Right lung (tissue), 10 donors: ENCODE measurements at places on chromosomes 5 and 9. TPM values are rescaled to one million over a fixed set of nuclear protein-coding genes. Genes with fewer than 3 reads are reported as not detected.

GRCh38 chr5:147727200-147727599 lies 55.3 kb downstream of the JAKMIP2 start:
- DNase-seq = no peak

- DNase-seq = no peak
Observed at GRCh38 chr5:73137563-73138530, 17.5 kb downstream of the TMEM171 start.

DNA sequence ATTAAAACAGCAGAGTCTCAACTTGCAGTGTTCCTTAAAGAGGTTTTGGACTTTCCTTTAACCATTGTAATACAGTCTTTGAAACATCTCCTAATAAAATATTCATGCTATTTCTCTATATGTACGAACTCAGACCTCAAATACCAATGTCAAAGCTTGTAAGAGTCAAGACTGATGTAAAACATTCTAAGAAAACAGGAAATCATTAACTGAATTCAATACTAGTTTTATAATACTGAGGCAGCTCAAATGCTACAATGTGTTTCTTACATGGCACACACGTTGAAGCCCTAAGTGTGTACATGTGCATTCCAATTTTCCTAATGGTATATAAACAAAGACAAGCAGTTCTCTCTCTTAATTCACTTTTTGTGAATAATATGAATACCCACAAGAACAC lies 11.6 kb downstream of the PSIP1 start:
- no peak for DNase-seq

The OR4F3 gene
- not detected for polyA plus RNA-seq

- no peak for DNase-seq
Observed at GRCh38 chr9:36040271-36040925, 3.7 kb downstream of the RECK start.

- DNase-seq = no peak
Observed at GRCh38 chr5:5014586-5015235, 125.4 kb upstream of the ADAMTS16 start.

The OTP gene
- not detected for polyA plus RNA-seq

DNA sequence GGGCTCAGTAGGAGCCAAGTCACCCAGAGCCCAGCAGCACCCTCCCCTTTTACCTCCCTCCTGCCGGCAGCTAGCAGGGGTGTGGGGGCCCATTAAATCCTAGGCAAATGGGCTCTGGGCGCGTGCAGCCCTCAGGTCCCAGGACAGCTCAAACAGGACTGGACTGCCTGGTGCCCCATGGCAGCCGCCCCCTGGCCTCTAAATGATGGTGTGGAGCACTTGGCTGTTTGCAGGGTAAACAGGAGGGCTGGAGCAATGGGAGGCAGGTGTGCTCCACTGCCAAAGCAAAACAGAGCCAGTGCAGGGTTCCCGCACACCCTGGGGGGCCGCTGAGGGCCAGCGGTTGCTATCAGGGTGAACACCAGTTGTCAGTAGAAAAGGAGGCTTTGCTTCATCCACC lies 55.9 kb upstream of the C5orf58 start:
- DNase-seq = no peak

DNA sequence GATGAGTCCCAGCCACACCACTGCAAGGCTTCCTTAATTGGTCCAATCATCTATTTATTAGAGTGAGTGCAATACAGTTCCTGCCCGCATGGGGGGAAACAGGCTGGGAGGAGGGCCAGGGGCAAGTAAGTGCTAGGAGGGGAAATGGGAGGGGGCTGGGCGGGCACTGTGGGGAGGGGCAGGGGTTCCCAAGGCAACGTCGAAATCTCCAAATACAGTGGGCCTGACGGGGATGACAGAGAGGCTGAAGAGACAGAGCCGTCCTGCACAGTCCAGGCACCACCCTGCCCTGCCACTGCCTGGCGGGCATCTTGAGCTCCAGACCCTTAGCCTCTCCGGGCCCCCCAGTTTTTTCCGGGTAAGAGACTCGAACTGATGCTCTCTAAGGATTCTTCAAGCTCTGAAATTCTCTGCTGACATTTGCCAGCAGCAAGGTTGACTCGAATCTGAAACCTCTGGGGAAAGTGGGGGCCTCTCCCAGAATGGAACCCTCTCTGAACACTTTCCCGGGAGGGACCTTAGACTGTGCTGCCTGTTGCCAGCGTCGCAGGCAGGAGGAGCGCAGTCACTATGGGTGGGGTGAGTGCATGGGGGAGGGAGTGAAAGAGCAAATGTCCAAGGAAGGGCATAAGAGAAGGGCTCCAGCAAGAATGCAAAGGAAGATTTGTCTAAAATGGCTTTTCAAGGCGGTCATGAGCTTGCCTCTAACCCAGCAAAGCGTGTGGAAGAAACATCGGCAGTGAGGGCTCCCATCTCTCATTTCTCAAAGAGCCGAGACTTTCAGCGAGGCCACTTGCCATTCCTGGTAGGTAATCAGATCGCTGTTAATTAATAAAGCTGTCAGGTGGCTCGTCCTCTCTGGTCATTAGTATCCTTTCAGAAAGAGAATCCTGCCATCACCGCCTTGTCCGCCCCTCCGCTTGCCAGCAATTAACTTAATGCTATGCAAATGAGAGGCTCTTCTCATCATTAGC lies 99.0 kb downstream of the GTF3C4 start:
- peak; percentile 70 for DNase-seq

- DNase-seq = no peak
Observed at GRCh38 chr5:1975898-1976765, 93.4 kb upstream of the IRX4 start.

DNA sequence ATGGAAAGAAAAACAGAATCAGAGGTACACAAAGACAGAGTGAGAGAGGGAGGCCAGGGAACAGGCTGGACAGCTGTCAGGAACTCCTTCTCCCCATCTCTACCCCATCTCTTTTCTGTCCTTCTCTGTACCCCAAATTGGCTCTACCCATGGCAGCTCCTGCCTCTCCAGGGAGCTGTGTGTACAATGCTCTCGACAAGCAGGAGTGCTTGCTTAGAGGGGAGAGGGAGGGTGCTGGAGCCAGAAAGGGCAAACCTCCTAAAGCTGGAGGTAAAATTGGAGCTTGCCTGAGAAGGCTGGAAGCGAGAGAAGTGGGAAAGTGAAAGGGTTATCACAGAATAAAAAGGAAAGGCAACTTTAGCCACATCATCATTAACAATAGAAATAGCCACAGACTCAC lies 6.4 kb downstream of the TPM2 start:
- no peak for DNase-seq

- no peak for DNase-seq
Observed at GRCh38 chr5:176379881-176380280, 8.5 kb downstream of the NOP16 start.

- DNase-seq = no peak
Observed at GRCh38 chr5:62044989-62045388, 261.0 kb upstream of the KIF2A start.

- no peak for DNase-seq
Observed at GRCh38 chr5:14305045-14305444, 161.9 kb downstream of the TRIO start.

GRCh38 chr9:93226819-93227218 lies 42.9 kb downstream of the WNK2 start:
- DNase-seq = no peak

DNA sequence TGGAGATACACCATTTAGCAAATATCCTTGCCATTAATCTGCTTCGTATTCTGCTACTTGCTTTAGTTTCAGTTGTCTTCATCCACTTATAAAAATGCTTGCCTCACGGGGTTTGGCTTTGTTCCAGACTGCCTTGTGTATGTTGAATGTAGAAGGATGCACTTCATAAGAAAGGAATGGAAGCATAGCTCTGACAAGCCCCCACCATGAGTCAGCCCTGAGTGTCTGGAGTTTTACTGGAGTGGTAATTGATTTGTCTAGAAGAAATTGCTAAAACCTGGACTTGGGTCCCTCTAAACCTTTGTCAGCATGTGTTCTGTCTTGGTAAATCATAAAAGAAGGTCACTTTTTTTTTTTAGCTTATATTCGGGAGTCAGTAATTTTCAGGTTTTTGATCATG lies 4.6 kb downstream of the TEX48 start:
- DNase-seq = peak; percentile 82

DNA sequence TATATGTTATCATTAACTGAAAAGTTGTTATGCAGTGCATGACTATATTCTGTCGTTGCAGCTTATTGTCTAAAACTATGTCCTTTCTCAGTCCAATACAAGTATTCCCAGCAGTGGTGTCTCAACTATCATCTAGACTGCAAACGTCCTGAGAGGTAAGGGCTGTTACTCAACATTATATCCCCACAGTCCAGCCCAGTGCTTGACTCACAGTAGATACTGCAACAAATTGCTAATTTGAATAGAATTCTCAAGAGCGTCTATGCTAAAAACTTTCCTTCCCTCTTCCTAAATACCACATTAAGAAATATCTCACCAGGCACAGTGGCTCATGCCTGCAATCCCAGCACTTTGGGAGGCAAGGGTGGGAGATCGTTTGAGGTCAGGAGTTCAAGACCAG lies 37.7 kb upstream of the PCSK5 start:
- DNase-seq = no peak

- DNase-seq = no peak
Observed at GRCh38 chr5:15506146-15506545, 6.2 kb downstream of the FBXL7 start.

- DNase-seq = no peak
Observed at GRCh38 chr9:137180491-137180890, 7.9 kb downstream of the ANAPC2 start.

GRCh38 chr5:140000332-140000731 lies 42.8 kb downstream of the NRG2 start:
- DNase-seq = peak; percentile 38

DNA sequence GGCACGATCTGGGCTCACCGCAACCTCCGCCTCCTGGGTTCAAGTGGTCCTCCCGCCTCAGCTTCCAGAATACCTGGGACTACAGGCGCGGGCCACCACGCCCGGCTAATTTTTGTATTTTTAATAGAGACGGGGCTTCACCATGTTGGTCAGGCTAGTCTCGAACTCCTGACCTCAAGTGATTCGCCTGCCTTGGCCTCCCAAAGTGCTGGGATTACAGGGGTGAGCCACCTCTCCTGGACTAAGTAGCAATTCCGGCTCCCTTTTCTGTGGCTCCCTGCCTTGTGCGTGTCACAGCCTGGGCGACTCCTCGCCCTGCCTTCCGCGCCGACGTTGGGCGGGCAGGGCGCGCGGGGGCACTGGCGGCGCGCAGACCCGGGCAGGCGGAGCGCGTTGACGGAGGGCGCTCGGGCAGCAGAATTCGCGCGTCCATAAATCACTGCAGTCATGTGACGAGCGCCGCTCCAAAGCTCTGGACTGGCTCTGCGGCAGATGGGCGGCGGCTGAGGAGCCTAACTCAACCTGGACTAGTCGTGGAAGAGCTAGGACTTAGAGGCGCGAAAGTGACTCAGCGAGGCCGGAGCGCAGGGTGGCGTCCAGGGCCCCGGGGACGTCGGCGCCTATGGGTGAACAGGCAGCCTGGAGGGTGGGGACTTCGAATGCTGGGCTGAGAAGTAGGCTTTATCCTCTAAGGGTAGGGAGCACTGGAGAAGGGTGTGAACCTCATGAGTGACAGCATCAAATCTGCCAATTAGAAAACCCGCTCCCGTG lies 1.4 kb upstream of the CIZ1 start:
- peak; percentile 39 for DNase-seq

DNA sequence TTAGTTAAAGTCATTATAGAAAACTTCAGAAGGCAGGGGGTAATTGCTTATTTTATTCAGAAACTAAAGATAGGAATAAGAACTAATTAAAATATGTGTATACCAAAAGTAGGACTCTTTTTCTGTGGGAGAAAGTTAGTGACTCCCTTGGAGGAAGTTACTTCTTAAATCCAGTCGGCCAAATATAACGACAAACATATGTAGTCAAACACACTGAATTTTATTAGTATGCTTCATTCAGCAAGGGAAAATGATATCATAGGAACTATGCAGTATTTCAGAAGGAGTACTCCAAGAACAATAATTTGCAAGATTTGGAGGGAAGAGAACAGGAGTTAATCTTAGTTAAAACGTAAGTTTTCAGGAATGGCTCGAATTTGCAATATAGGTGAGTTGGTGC lies 432.6 kb downstream of the CYLC2 start:
- DNase-seq = no peak

DNA sequence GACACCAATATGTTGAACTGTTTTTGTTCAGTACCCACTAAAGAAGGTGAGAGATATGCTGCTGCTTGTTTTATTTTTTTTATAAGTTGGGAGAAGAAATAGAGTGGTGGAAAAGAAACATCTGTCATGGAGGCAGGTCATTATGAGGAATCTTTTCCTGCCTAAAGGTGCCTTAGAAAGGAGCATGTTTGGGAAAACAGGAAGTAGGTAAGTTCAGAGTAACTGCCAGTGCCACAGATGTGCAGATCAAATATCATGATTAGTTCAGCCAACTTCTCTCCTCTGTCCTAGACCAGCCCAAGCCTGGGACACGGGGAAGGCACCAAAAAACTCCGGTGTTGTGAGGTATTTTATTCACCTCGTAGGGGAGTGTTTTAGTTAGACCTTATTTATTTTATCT lies 144.2 kb downstream of the MAN2A1 start:
- DNase-seq = no peak

DNA sequence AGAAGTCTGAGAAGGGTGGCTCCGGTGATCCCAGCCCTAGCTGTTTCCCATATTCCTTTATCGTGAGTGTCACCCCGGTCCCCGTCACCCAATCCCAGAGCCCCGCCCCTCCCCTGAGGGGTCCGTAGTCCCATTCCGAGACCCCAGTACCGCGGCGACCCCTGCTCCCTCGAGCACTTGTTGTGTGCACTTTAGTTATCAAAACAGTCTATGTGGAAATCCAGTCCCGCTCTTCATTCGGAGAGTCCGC lies 223 bp downstream of the LRSAM1 start:
- no peak for DNase-seq

DNA sequence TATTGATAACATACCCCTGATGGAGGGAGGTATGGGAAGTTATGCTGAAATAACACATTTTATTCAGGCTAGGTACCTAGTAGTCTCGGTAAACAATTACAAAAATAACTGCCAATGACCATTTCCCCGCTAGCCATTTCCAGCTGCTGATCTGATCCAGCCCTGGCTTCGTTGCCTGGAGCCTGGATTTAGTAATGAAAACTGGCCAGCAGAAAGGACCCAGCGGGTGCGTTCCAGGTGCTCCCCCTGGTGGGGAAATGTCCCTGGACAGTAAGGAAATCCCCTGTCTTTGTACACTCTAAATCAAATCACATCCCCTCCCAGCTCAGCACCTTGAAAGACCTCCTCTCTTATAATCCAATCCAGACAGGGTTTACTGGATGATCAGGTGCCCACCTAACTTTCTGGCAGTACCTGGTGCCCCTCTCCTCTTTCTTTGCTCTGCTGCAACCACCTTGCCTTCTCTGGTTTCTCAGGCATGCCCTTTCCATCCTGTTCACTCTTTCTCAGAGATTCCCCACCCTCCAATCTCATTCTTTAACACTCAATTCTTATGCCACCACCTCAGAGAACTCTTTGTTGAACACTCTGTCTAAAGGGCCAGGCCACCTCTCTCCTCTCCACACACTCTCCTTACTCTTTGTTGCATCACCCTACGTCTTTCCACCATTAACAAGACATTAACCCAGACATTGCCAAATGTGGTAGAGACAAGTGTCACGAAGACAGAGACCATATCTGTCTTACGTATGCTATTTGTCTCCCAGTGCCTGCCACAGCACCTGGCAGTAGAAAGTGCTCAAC lies 50.1 kb upstream of the SMAD5 start:
- peak; percentile 83 for DNase-seq

The MRNIP gene
- polyA plus RNA-seq = 43.7 TPM

The DMRTA1 gene
- polyA plus RNA-seq = 2.2 TPM

- DNase-seq = no peak
Observed at GRCh38 chr9:78397045-78397444, 100.1 kb downstream of the PSAT1 start.
